ENCODE measurements at places on chromosomes 16 and 17.

DNA sequence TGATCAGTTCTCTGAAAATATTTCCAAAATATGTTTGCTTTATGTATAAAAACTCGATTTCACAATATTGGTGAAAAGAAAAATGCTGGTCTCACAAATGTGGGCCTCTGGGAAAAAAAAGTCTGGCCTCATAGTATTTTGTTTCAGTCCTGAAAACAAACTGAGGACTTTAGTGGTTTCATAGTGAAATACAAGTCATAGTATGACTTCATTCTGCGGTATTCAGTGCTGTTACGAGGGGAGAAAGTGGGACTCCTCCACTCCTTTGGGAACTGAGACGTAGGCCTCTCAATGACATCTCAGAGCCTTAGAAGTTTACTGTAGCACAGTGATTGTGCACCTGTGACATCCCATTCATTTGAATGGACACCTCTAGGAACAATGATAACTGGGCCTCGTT lies 56.0 kb downstream of the CYB561 start:
- no peak for DNase-seq

DNA sequence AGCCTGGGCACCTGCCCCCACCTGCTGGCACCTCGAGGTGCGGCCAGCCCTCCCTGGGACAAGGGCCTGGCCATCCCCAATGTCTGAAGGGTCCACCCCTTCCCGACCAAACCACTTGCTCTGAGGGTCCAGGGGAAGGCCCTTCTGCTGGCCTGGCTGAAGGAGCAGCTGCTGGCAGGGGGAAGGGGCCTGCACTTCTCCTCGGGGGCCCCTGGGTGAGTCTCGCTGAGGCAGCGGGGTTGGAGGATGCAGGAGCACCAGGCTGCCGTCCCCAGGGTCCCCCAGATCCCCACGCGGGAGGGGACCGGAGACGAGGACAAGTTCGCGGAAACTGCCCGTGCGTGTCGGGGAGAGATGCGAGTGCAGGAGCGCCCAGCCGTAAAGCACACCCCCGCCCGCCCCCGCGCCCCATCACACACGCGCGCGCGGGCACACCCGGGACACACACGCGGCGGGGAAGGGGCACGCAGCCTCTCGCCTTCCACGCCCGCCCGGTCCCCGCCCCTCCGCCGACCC lies 725 bp upstream of the CACNA1H start:
- DNase-seq, result no peak

DNA sequence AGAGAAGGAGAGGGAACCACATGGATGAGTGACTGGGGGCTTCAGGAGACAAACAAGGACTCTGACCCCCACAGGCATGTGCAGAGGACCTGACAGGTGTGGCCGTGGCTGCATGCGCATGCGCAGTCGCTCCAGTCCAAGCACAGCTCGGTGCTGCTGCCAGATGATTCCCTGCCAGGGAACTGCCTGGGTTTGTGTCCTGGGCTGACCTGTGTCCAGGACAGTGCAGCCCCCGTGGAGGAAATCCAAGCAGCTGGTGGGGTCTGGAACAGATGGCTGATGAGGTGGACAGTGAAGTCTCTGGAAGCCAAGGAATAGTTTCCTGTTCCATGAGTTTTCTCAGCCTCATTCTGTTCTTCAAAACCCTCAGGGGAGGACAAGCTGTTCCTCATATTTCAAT lies 27.3 kb downstream of the LASP1 start:
- no peak for DNase-seq

- DNase-seq, result no peak
Observed at GRCh38 chr17:64777415-64778239, 115.5 kb upstream of the SMURF2 start.

DNA sequence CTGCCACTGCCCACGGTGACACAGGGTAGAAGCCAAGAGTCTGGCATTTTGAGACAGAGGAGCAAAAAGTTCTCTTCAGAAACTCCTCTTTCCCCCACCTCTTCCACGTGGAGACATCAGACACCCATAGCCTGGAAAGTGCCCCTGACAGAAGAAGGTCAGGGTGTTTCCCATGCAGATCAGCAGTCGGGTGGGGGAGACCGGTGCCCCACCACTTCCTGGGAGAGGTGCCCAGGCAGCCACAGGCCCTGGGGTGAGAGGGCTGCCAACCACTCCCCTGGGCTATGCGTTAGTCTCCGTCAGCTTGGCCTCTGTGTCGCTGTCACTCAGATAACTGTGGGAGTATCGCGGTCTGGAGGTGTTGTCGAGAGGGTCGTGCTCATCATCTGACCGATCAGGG lies 31.5 kb downstream of the PIPOX start:
- no peak for DNase-seq

GRCh38 chr16:66474750-66475199 lies 47.7 kb downstream of the BEAN1 start:
- DNase-seq, result no peak

- DNase-seq, result no peak
Observed at GRCh38 chr16:77674888-77675287, 47.4 kb upstream of the NUDT7 start.

DNA sequence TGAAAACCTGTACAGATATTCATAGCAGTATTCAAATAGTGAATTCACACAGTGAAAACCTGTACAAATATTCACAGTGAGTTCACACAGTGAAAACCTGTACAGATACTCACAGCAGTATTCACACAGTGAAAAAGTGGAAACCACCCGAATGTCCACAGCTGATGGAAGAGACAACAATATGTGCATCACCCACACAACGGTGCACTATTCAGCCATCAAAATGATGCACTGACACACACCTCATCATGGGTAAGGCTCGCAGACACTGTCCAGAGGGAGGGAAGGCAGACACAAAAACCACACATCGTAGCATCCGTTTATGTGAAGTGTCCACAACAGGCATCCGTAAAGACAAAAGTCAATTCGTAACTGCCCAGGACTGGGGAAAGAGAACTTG lies 100.9 kb downstream of the VPS53 start:
- no peak for DNase-seq

Measured in fibroblast of skin of left biceps (primary cell).